HCT116 (cell line): ENCODE measurements at places on chromosomes 3 and 15. TPM values are rescaled to one million over a fixed set of nuclear protein-coding genes. Genes with fewer than 3 reads are reported as not detected.

SLC25A20 gene
- total RNA-seq, result 8.7 TPM

DNA sequence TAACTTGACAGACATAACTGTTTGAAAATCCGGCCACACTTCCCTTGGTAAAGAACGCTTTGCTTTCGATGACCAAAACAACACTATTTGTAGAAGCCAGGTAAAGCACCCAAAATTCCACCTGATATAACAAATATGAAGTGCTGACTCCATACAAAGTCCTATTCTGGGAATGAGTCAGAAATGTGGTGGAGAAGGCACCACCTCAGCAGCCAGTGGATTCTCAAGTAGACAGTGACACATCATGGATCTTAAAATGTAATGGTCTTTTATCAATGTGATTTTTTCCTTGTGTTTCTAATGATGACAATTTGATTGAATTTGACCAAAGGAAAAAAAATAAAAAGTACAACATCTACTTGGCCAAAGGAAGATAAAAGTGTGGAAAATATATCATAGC, 135.0 kb upstream of the WNT5A start:
- H3K36me3 ChIP-seq, result no peaks in the 10 kb centered on the region
- no peak for DNase-seq

EPHA3 gene
- total RNA-seq, result not detected

DNA sequence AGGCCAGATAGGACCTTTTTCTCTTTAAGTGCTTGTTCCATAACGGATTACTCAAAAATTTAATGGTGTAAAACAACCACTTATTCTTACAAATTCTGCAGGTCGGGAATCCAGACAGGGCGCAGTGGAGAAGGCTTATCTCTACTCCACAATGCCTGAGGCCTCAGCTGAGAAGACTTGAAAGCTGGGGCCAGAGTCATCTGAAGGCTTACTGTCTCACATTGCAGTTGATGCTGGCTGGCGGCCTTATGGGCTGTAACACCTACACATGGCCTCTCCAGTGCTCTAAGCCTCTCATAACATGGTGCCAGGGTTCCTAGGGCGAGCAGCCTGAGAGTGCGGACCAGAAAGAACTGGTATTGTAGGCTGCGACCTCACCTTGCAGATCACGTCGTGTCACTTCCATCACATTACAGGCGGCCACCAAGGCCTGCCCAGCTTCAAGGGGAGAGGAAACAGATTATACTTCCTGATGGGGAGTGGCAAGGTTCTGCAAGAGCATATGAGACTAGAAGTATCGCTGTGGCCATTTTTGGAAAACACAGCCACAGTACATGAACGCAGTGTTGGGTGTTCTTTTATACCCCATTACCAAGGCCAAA, 32.4 kb downstream of the CMTM7 start:
- no peaks in the 10 kb centered on the region for H3K36me3 ChIP-seq
- H3K4me3 ChIP-seq, result no peak overlapping the region
- no peak overlapping the region for H3K27ac ChIP-seq
- no peaks in the 10 kb centered on the region for H3K27me3 ChIP-seq
- DNase-seq, result no peak

DNA sequence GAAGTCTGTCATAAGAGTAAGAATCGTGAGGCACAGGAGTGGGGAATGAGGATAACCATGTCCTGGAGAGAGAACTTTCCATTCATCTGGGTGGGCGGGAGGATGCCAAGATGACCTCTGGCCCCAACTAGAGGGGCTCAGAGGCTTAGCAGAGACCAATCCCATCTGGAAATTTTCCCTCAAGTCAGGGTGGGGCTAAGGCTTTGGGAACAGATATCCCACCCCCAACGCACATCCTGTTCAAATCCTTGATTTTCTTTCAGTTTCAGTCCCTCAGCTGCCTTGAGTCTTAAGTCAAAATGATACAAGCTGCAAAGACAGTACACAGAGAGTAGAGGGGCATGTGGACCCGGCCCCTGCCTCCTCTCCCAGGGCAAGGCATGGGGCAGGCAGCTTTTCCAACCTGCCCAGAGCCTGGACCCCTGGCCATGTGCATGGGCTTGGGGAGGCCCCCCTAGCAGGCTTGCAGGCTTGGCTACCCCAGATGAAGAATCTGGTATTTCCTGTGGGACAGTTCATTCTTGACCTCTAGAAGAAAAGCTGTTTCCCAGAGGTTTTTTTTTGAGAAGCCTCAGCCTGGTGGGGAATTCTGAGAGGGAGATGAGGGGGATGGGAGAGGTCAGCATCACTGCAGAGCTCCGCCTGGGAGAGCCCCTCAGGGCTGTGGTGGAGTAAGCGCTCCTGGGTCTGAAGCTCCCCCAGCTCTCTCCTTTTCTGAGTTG, 109.7 kb upstream of the HACD2 start:
- no peak overlapping the region for H3K27ac ChIP-seq
- no peak for DNase-seq
- H3K27me3 ChIP-seq, result no peaks in the 10 kb centered on the region

- no peak for DNase-seq
- H3K27me3 ChIP-seq, result no peaks in the 10 kb centered on the region
- no peak overlapping the region for H3K27ac ChIP-seq
- H3K4me1 ChIP-seq, result no peaks in the 10 kb centered on the region
- H3K36me3 ChIP-seq, result no peaks in the 10 kb centered on the region
- no peak overlapping the region for H3K4me3 ChIP-seq
These were observed 71.3 kb upstream of the ETV5 start for GRCh38 chr3:186180151-186180550.

DNA sequence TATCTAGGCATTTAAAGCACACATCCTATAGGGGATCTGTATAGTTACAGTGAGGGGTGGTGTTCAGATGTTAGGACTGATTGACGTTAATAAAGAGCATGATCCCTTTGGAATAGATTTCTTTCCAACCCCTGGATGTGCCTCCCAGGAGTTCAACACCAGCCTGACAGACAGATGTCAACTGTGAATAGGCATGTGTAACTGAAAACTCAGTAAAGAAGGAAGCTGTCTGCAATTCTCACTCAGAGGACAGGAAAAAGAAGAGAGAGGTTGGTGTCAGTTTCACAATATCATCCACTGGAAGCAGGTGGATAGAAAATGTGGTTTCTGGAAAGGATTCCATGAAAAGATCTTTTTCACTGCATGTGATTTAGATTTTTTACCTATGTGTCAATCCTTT, 396.3 kb downstream of the NSUN3 start:
- no peak overlapping the region for H3K27ac ChIP-seq
- DNase-seq, result no peak
- no peaks in the 10 kb centered on the region for H3K36me3 ChIP-seq
- no peaks in the 10 kb centered on the region for H3K27me3 ChIP-seq
- H3K4me1 ChIP-seq, result no peaks in the 10 kb centered on the region
- no peak overlapping the region for H3K4me3 ChIP-seq

GRCh38 chr15:76330080-76330680, 6.4 kb upstream of the ISL2 start:
- H3K4me1 ChIP-seq, result peaks cover under 1% of the 10 kb centered on the region; the same call in 1 of the 2 replicates
- H3K36me3 ChIP-seq, result no peaks in the 10 kb centered on the region
- no peaks in the 10 kb centered on the region for H3K27me3 ChIP-seq
- no peak overlapping the region for H3K4me3 ChIP-seq

DNA sequence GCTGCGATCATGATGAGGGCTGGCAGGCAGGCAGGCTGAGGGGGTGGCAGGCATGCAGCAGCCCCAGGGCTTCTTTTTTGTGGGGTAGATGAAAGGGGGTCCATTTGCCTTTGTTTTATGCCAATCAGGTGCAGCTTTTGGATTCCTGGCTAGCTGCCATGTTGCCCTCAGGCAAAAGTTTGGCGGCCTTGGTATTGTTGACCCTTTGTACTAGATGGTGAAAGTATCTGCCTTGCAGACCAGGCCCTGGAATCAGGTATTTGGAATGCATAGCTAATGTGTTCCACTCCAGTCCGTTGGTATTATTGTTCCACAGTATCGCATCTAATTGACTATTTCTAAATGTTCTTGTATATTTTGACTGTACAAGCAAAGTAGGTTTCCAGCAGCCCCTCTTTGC, 35.0 kb downstream of the EEFSEC start:
- H3K27ac ChIP-seq, result no peak overlapping the region
- H3K4me1 ChIP-seq, result no peaks in the 10 kb centered on the region
- DNase-seq, result no peak

DNA sequence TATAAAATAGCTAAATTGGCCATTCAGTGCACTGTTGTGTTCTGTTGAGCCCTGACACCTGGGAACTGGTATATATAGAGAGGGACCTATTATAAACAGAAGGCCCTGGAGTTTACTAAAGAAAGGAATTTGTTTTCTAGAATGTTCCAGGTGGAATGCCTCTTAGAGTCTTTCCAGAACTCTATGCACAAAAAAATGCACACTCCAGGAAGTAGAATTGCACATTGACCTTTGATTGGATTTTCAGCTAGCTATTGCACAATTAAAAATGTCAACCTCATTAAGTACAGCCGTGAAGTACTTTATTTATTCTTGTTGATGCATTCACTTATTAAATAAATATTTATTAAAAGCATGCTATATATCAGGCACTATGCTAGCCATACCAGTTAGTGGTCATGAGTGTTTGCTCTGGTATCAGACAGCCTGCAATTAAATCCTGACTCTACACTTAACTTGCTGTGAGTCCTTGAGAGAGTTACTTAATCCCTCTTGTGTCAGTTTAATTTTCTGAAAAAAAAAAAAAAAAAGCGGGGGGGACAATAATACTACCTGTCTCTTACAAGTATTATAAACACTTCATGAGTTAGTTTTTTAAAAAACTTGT, 40.8 kb downstream of the NDUFB4 start:
- H3K4me1 ChIP-seq, result peaks cover 6% of the 10 kb centered on the region; the same call in 1 of the 2 replicates
- no peak overlapping the region for H3K27ac ChIP-seq
- H3K27me3 ChIP-seq, result no peaks in the 10 kb centered on the region
- no peak for DNase-seq

DNA sequence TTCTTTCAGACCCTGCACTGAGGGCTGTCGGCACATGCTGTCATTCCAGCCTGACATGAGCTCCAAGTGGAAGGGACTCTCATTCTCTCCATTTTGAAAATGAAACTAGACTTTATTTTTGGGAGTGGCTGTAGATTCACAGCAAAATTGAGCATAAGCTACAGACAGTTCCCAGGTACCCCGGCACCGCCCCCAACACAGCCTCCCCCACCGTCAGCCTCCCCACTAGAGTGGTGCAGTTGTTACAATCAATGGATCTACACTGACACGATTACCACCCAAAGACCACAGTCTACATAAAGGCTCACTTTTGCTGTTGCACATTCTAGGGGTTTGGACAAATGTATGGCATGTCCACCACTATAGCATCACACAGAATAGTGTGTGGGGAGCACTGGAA, 29.5 kb upstream of the FGD5 start:
- DNase-seq, result no peak
- H3K4me1 ChIP-seq, result no peaks in the 10 kb centered on the region
- no peak overlapping the region for H3K4me3 ChIP-seq
- no peak overlapping the region for H3K27ac ChIP-seq
- H3K27me3 ChIP-seq, result no peaks in the 10 kb centered on the region

CPB1 gene
- 6.2 TPM for total RNA-seq

DNA sequence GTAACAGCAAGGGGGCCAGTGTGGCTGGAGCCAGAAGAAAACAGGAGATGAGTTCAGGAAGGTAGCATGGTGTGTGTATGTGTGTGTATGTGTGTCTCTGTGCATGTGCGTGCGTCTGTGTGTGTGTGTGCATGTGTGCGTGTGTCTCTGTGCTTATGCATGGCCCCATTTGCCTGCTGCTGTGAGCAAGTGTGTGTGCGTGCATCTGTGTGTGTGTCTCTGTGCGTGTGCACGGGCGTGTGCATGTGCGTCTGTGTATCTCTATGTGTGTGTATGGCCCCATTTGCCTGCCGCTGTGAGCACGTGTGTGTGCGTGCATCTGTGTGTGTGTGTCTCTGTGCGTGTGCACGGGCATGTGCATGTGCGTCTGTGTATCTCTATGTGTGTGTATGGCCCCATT, 7.1 kb upstream of the EEFSEC start:
- no peaks in the 10 kb centered on the region for H3K27me3 ChIP-seq
- no peak overlapping the region for H3K4me3 ChIP-seq
- no peaks in the 10 kb centered on the region for H3K36me3 ChIP-seq
- no peak overlapping the region for H3K27ac ChIP-seq

ARHGAP31 gene
- total RNA-seq, result 0.93 TPM

SH3GL3 gene
- total RNA-seq, result 1.3 TPM

SLC24A5 gene
- not detected for total RNA-seq

AQP9 gene
- total RNA-seq, result 0.12 TPM

GRCh38 chr3:32374788-32375595, 16.7 kb upstream of the CMTM7 start:
- DNase-seq, result peak; percentile 63
- H3K27me3 ChIP-seq, result no peaks in the 10 kb centered on the region
- no peak overlapping the region for H3K4me3 ChIP-seq
- H3K36me3 ChIP-seq, result no peaks in the 10 kb centered on the region

- no peak overlapping the region for H3K4me3 ChIP-seq
- H3K36me3 ChIP-seq, result no peaks in the 10 kb centered on the region
- no peak for DNase-seq
- no peak overlapping the region for H3K27ac ChIP-seq
- no peaks in the 10 kb centered on the region for H3K27me3 ChIP-seq
These were observed 2.2 kb upstream of the ALPK3 start for GRCh38 chr15:84814916-84815315.

DNA sequence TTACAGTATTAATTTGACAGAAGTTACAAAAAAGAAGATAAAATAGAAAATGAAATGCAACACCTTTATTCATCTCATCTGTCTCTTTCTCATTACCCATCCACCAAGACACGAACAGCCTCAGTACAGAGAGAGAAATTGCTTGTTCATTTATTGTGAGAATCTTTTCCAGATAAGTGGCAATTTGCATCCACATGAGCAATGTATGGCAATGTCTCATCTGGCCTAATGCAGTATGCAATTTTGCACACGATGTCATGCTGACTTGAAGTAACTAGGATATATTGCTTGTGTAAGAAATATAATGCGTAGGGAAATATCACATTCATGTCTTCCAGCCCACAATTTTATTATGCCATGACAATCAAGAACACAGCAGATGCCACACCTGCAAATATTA, 866.9 kb downstream of the ROBO1 start:
- H3K36me3 ChIP-seq, result no peaks in the 10 kb centered on the region
- H3K4me1 ChIP-seq, result no peaks in the 10 kb centered on the region
- H3K27me3 ChIP-seq, result no peaks in the 10 kb centered on the region
- DNase-seq, result no peak

UPK1B gene
- not detected for total RNA-seq

CLRN1 gene
- not detected for total RNA-seq

KCNMB3 gene
- total RNA-seq, result not detected

GRCh38 chr3:190644035-190644434, 130.2 kb downstream of the IL1RAP start:
- H3K4me3 ChIP-seq, result no peak overlapping the region
- H3K4me1 ChIP-seq, result no peaks in the 10 kb centered on the region
- no peak for DNase-seq
- H3K36me3 ChIP-seq, result no peaks in the 10 kb centered on the region

- H3K4me1 ChIP-seq, result peaks cover 12% of the 10 kb centered on the region
- H3K27me3 ChIP-seq, result no peaks in the 10 kb centered on the region
- no peak overlapping the region for H3K4me3 ChIP-seq
- H3K36me3 ChIP-seq, result no peaks in the 10 kb centered on the region
- H3K27ac ChIP-seq, result no peak overlapping the region
- DNase-seq, result peak; percentile 8
These were observed 87.0 kb downstream of the CFAP44 start for GRCh38 chr3:113354307-113354706.

CLDN16 gene
- not detected for total RNA-seq

SECISBP2L gene
- total RNA-seq, result 22.9 TPM
